Activated T-cell treated with anti-CD3 and anti-CD28 coated beads for 24 hours (primary cell): ENCODE measurements at places on chromosomes 7 and 10.

DNA sequence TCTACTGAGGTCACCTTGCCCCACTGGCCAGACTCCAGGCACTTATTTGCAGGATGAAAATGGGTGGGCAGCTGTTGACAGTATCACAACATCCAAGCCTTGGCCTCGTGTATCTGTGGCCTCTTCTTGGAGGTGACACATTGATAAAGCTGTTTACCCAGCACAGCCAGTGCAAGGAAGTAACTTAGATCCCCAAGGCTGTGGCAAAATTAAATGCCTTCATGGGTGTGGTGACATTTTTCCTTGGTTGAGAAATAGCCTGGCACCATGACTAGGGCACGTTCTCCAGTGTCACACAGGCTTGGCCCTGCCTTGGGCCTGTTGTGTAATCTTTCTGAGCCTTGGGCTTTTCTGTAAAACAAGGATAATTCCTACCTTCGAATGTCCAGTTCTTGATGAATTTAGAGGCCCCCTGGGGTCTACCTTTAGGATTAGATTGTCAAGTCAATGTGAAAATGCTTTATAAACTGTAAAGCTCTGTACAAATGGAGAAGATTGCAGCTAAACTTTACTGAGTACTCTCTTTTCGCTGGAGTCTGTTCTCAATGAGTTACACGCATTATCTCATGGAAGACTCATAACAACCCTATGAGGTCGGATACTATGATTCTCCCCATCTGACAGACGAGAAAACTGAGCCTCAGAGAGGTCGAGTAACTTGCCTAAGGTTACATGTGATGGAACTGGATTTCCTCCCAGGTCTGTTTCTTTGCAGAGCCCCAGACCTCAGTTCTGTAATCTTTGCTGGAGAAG is 46.7 kb upstream of the LOXL4 start:
- no peak for DNase-seq

GRCh38 chr7:50664461-50664922 is 99.3 kb upstream of the DDC start:
- DNase-seq, result no peak

- no peak for DNase-seq
Measured at GRCh38 chr10:96612055-96612830, 25.4 kb upstream of the TM9SF3 start.

DNA sequence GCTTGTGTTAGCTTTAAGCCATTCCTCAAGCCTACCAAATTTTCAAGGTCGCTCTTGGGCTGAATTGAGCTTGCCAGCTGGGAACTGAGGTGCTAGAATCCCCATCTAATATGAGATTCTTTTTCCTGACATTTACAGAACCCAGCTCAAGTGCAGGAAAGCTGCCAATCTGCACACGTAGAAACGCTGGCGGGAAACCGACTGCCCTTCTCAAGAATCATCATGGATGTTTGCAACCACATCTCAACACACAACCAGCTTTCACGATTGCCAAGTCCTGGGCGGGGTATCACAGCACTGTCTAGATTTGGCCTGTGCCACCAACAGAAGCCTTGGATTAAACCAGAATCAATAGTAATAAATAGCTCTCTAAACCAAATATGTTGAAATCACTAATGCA is 203.7 kb downstream of the DIP2C start:
- no peak for DNase-seq

GRCh38 chr10:103691723-103692435 is 163.5 kb downstream of the SH3PXD2A start:
- DNase-seq, result no peak

GRCh38 chr7:150876817-150877526 is 24.7 kb downstream of the AOC1 start:
- DNase-seq, result peak; percentile 6

DNA sequence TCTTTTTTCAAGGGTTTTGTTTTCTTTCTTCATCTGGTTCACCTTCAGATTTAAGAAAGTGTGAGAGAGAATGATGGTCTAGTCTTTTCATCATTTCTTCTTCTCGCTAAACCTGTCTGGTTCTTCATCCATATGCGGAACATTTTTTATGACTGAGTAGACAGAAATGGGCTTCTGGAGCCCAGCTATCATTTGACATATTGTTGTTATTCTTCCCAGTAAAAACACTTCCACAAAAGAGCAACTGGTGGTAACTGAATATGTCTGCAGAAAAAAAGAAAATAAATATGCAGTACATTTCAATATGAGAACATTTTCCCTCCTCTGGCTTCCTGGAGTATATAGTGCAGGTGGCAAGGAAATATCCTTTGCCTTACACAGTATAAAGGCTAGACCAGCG is 209.5 kb downstream of the JCAD start:
- no peak for DNase-seq

- no peak for DNase-seq
Measured at GRCh38 chr7:104978460-104978859, 35.5 kb upstream of the KMT2E start.

DNA sequence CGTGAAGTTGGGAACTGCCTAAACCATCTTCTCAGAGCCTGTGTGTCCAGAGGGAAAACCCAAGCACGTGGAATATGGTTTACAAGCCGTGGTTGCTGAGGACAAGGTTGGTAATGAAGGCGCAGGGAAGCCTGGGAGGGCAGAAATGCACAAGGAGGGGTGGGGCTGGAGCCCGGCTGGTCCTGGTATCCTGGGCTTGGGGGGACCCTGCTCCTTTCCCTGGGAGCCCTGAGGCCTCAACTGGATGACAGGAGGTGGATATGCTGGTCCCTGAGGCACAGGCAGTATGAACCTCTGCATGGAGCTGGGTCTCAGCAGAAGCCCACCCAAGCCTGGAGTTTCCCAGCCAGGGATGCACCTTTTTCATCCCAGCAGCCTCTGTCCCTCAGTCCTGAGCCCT is 80.3 kb upstream of the RET start:
- DNase-seq, result no peak

DNA sequence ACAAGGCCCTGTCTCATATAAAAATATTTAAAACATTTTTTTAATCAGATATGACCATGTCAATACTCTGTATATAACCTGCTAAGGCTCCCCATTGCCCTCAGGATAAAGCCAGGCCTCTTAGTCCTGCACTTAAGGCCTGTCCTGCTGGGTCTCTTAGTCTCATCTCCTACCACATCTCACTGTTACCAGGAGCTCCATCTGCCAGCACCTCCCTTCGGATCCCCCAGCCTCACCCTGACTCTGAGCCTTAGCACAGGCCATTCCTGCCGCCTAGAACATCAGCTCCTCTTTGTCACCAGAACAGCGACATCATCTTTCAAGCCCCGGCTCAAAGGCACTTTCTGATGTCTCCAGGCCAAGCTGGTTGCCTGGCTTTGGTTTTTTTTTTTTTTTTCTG is 25.7 kb upstream of the GTF2IRD1 start:
- DNase-seq, result no peak

DNA sequence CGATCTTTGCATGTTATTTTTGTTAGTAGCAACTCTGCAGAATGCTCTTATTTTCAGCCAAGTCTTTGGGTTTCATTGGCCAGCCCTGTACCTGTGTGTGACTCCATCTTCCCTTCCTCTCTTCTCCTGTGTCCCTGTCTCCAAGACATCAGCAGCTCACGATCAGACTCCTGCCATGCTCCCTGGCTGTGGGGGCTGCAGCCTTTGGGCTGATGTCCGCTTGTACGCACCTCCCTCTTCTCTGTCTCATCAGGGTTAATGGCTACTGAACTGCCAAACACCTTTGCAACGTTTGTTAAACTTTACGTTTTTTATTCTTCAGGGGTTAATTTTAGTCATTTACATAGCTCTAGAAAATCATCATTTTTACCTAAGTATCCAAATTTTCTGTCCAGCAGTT is 103.5 kb upstream of the RET start:
- DNase-seq, result no peak

- no peak for DNase-seq
Measured at GRCh38 chr10:106147021-106147420, 1017.5 kb downstream of the SORCS1 start.

- no peak for DNase-seq
Measured at GRCh38 chr10:127774766-127775559, 38.0 kb downstream of the FOXI2 start.

DNA sequence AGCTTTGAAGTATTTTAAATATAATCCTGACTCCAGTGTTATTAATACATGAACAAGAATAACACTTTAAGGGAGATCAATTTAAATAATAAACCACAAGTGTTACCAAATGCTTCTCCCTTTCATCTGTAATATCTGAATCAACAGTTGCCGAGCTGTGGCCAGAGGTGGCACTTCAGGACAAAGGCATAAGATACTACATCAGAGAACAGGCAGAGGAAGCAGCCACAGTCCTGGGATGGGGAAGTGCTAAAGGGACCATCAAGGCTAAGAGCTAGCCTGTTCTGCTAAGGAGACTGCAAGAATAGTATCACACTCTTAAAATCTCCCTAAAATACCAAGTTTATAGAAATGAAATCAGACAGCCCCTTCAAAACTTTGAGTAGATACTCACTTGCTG is 378.2 kb upstream of the PRKCQ start:
- DNase-seq, result no peak

- no peak for DNase-seq
Measured at GRCh38 chr7:86094166-86094669, 549.5 kb upstream of the GRM3 start.

- DNase-seq, result no peak
Measured at GRCh38 chr7:110676785-110677184, 414.1 kb upstream of the LRRN3 start.

DNA sequence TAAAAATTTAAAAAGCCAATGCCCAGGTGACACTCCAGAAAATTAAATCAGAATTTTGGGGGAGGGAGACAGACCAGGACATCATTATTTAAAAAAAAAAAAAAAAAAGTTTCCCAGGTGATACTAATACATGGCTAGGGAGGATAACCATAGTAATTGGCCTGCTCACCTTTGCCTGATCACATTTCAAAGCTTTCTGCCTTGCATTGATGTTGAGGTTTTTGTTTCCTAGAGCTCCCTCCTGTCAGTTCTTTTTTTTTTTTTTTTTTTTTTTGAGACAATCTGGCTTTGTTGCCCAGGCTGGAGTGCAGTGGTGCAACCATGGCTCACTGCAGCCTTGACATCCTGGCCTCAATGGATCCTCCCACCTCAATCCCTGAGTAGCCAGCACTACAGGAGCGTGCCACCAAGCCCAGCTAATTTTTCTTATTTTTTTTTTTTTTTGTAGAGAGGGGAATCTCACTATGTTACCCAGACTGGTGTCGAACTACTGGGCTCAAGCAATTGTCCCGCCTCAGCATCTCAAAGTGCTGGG is 38.1 kb downstream of the CPED1 start:
- DNase-seq, result no peak

- DNase-seq, result no peak
Measured at GRCh38 chr7:50415844-50416364, 34.2 kb downstream of the FIGNL1 start.
